Stimulated activated CD8-positive, alpha-beta memory T cell treated with anti-CD3 and anti-CD28 coated beads, Interleukin-7, amount 100 ng/mL, for 24 hours (primary cell): ENCODE measurements at places on chromosomes 12 and 14.

GRCh38 chr14:99609245-99610170, 5.5 kb upstream of the CCDC85C start:
- DNase-seq: no peak

- DNase-seq: no peak
Observed at GRCh38 chr12:100171248-100171647, 28.6 kb upstream of the BLTP3B start.

GRCh38 chr12:47207340-47207717, 127.6 kb upstream of the AMIGO2 start:
- DNase-seq: no peak

GRCh38 chr12:93098077-93098476, 169.0 kb upstream of the EEA1 start:
- DNase-seq: peak; percentile 49

- DNase-seq: no peak
Observed at GRCh38 chr12:106144847-106145246, 6.1 kb upstream of the NUAK1 start.

GRCh38 chr12:3236345-3237187, 159.4 kb downstream of the TSPAN9 start:
- no peak for DNase-seq

DNA sequence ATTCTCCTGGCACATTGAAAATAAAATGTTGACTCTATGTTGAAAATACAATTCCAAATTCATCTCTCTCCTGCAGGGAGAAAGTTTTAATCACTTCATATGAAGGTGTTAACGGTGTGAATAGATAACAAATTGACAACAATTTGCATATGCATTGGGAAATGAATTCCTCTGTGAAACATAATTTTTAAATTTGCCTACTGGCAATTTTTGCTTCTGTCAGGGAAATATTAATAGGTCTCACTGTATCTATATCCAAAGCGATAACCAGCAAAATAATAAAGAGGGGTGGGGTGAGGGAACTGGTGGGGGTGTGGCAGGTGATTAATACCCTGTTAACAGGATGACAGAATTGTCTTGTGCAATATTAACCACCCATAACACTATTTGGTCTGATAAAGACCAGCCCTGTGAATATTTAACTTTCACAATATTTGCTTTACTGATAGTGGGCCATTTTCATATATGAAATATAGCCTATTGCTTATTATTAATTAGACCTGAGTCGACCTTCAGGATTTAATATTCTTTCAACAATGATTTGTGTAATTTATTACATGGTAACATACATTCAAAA, 239.0 kb upstream of the SSTR1 start:
- no peak for DNase-seq

- DNase-seq: no peak
Observed at GRCh38 chr12:43098071-43098470, 453.9 kb downstream of the ADAMTS20 start.

GRCh38 chr14:106585692-106586091, 1059.3 kb downstream of the TMEM121 start:
- no peak for DNase-seq

DNA sequence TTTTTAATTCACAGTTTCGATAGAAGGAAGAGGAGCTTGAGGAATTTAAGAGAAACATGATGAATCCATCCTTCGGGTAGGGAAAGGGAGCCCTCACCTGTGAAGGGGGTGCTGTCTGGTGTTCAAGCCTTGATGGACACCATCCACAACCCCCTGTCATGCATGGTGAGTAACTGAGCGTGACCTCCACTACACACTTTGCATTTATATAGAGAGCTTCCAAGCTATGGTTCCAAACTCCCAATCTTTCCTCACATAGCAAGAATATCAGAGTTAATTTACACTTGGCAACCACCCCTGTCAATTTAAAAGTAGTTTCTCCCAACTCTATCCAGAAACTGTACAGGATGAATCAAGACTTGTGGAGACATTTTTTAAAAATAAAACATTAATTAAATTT, 13.1 kb upstream of the NID2 start:
- DNase-seq: no peak

- DNase-seq: no peak
Observed at GRCh38 chr12:11709513-11709912, 60.0 kb downstream of the ETV6 start.

DNA sequence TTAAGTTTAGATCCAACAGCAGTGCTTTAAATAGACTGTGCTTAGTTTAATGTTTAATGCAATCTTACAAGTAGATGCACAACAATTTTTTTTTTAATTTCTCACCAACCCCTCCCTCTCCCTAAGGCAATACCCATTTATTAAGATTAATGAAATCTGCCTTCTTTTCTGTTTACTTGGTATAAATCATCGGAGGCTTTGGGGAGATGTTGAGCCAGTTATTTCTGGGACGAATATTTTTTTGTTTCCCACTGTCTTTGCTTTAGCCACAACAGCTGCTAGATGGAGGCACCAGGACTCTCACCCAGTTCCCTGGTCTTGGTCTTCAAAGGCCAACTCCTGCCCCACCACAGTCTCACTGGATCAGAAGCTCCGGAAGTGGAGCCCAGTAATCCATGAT, 113.4 kb downstream of the PLXNC1 start:
- no peak for DNase-seq

- no peak for DNase-seq
Observed at GRCh38 chr12:17214929-17215328, 609.0 kb upstream of the LMO3 start.

DNA sequence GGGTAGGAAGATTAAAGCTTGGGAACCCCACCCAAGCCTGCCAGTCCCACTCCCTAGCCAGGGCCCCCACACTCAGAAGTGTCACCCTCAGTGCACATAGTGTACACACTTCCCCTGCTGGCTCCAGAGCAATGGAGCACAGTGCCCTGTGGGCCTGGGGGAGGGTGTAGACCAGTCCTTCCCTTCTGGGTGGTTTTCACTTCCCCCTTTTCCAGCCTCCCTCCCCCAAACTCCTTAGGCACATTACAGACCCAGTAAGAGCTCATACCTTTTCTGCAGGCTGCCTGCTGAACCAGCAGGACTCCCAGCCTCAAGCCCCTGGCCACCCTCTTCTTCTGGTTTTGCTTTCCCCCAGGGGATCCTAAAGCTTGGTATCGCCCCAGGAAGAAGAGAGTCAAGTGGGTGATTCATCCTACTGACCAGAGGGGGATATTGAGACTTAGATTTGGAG, at the start of gene ZNF385A:
TSS of gene ZNF385A (minus strand) at position 143 of the 451 bp plus-strand sequence. CDS start 219 bp downstream, outside the sequence.
- no peak for DNase-seq

DNA sequence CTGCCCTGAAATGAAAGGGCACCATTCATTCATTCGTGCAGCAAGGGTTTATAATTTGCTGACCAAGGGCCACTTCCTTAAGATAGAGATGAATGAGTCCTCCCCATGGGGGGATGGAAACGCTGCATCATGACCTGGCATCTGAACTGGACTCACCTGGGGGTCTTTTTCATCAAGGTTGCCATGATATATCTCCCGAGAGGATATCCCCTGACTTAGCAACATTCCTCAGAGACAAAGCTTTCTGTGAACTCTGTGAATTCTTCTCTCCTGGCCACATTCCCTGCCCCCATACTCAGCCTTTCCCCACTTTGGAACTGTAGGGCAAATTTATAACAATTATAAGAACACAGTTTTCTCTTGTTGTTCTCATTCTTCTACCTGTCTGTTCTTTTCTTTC, 30.8 kb downstream of the SRRM4 start:
- no peak for DNase-seq

DNA sequence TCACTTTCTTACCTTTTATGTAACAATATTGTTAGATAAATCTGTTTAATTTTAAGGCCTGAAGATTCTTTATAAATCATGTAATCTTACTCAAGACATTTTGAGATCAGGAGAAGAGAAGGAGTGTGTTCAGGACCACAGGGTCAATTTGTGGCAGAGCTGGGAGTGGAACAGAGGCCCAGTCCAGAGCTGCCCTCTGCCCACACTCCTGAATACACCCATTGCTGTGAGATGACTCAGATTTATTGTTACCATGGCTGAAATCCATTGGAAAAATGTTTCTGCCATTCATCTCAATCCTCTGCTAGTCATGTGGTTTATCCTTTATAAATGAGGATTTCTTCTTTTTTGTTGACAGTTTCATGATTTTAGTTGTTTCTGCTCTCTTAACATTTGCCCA, 100.5 kb upstream of the STXBP6 start:
- no peak for DNase-seq

- no peak for DNase-seq
Observed at GRCh38 chr14:72443991-72444441, 449.9 kb downstream of the DPF3 start.

DNA sequence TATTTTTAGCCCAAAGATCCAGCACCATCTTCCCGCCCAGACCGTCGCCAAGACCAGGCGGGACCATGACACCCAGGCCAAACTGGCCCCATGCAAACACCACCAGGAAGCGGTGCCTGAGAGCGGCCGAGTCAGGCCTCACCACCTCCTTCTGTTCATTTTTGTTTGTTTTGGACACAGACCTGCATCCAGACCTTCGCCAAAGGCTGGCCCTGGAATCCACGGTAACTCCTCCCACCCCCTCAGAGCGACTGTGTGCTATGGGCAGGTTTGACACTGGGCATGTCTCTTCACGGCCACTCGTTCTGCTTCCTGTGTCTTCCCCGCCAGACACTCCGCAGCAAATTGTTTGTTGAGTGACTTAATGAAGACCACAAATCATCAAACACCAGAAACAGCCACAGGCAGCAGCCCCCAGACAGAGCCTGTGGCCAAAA, 47.1 kb downstream of the NCOR2 start:
- no peak for DNase-seq
